ENCODE measurements at places on chromosomes 12 and 14. TPM values are rescaled to one million over a fixed set of nuclear protein-coding genes. Genes with fewer than 3 reads are reported as not detected.

Gene NANOG
- polyA plus RNA-seq: 0.35 TPM

GRCh38 chr14:106459971-106460730 lies 933.8 kb downstream of the TMEM121 start:
- no peak for DNase-seq

DNA sequence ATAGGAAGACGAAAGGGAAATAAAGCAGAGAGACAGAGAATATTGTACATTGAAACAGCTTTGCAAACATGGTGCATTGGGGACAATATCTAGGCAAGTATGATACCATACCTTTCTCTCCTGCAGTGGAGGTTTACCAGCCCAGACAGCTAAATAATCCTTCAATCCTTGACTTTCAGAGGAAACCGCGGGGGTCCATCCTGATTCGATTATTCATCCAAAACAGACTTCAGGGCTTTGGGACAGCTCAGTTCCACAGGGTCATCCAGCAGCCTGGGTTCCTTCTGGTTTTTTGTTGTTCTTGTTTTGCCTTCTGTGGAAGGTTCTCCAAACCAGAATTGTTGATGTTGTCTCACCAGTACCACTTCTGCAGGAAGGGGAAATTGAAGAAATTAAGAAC lies 81.5 kb downstream of the LGR5 start:
- no peak for DNase-seq

Gene SPX
- 13.8 TPM for polyA plus RNA-seq

Data from left kidney (tissue), 8 donors.